ENCODE measurements at places on chromosomes 4 and X.

GRCh38 chrX:139642241-139642927, 65.6 kb downstream of the MCF2 start:
- DNase-seq: no peak

DNA sequence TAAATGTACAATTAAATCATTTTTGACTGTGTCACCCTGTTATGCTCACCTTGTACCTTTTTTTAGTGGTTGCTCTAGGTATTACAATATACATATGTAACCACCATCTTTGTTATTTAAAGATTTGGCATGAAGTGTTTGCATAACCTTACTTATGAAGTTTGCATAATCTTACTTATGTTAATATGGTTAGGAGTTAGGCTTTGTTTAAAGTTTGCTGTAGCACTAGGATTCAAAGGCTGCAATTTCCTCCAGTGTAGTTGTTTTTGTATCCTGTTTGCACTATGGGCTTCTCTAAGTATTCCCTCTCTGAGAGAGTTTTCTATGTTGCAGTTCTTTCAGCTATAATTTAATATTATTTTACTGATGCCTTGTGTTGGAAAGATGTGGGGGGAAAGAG, 15.0 kb upstream of the GSPT2 start:
- no peak for DNase-seq

- DNase-seq: no peak
These were observed 229.0 kb downstream of the UGT8 start for GRCh38 chr4:114827651-114828050.

DNA sequence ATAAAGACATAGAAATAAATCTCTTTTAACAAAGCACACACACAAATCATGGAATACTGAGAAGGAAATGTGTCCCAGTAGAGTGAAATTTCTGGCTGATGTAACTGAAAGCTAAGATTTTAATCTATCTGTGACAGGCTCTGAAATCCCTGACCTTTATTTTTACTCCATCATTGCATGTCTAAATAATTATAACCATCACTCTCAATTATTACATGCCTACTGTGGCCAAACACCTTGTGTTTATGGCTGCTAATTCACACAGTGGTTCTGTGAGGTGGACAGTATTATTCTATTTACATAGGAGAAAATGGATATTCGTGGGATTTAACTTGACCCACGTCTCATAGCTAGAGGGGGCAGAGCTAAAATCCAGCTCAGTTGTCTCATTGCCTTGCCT, 438.1 kb downstream of the TLL1 start:
- no peak for DNase-seq

- no peak for DNase-seq
These were observed 954.3 kb downstream of the PCDH7 start for GRCh38 chr4:31674313-31674947.

- no peak for DNase-seq
These were observed 30.0 kb upstream of the GALNT7 start for GRCh38 chr4:173138624-173139023.

GRCh38 chr4:168883513-168883912, 126.5 kb downstream of the CBR4 start:
- DNase-seq: no peak

DNA sequence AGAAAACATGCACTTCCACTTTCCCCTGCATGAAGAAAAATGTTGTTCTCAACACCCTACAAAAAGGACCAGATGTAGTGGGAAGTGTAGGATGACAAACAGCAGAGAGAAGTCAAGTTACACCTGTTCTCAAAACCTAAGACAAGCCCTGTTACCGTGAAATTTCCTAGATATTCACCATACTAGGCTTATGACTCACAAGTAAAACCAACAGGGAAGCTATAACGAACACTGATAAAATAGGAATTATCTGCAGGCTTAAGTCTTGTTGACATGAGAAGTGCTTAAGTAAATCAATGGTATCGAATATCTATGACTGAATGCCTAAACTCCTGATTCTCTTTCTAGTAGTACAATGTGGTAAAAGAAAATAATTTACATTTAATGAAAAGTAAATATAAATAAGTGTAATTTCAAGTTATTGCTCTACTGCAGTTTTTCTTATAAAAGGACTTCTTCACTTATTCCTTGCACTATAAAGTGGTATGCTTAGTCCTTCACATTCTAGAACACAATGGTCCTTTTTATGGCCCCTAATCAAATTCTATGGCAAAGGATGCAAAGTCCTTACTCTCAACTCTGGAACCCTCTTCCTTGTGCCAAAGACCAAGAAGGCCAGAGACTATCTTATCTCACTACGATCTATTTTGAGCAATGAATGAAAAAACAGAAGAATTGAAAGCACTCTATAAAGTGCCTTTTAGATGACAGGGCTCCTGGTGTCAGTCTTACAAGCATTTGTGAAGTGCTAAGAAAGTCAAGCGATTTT, 19.6 kb downstream of the AP1S2 start:
- no peak for DNase-seq

DNA sequence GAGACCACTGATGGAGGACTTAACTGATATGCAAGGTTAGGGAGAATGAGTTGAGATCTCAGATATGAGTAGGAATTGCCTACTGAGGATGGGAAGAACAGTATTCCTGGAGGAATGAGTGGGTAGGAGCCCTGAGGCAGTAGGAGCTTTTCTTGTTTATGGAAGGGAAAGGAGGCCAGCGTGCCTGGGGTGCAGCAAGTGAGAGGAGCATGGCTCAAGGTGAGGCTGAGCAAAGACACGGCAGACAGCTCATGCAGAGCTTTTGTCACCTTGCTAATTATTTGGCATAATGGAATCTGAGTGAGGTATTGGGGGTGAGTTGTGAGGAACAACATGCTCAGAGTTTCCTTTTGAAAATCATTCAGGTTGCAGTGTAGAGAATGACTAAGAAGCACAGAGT, 65.3 kb upstream of the IBSP start:
- no peak for DNase-seq

- no peak for DNase-seq
These were observed 66.2 kb downstream of the NCAPG start for GRCh38 chr4:17876943-17877342.

DNA sequence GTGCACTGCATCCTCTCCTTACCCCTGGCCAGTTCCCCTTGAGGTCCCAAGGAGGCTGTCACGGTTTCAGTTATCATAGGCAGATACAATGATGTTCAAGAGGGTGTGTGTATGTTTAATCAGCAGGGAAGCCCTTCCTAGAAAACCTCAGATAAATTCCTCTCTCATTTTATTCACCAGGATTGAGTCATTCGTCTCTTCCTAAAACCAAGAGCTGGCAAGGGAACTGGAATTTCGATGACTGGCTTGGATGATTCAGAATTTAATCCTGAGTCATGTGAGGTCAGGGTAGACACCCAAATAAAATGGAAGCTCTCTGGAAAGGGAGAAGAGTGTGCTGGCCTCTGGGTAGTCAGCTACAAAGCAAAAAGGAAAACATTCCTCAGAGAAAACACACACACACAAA, 106.2 kb upstream of the RAPGEF2 start:
- no peak for DNase-seq

DNA sequence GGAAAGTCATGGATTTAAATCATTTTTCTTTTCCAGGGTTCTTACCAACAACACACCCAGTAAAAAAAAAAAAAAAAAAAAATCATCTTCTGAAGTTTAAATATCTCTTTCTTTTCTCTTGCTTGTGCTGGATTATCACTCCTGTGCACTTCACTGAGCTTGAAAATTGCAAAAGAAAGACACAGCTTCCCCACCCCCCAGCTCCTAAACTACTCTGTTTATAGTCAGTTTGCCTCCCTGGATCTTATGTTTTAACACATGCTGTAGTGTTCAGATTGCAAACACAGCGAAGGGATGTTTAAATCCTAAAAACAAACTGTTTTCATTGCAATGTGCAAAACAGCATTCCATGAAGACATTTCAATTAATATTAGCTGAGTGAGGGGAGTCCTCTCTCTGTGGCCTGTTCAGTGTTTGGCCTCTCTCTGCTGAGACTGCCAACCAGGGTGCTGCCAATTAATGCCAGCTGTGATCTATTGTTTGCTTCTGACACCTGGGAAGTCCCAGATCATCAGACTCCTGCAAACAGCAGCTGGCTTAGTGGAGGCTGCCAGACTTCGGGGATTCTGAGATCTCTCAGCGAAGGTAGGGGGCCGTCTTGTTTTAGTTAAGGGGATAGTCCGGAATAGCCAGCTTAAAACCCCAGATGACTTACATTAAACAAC, 171.1 kb upstream of the PITX2 start:
- DNase-seq: no peak

GRCh38 chr4:73103799-73104503, 34.4 kb upstream of the COX18 start:
- no peak for DNase-seq

GRCh38 chrX:66043584-66043983, 3.7 kb upstream of the VSIG4 start:
- DNase-seq: no peak

GRCh38 chrX:18578546-18578945, 93.4 kb downstream of the RS1 start:
- no peak for DNase-seq

DNA sequence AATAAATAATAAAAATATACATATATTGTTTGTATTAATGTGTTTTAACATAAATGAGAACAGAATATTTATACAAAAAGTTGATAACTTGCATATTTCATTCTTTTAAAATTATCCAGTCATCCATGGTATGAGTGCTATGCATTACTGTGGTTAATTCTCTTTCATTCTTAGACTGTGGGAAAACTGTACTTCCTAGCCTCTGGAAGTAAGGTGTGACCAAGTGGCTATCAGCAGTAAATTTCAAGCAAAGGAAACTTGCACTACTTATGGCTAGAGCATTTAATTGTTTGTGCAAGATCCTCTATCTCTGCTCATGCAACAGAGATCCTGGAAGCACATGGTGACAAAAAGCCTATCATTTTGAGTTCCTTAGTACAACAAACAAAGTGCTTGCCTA, 1054.5 kb upstream of the PABPC4L start:
- no peak for DNase-seq

Data from activated CD8-positive, alpha-beta memory T cell treated with anti-CD3 and anti-CD28 coated beads for 1 hour (primary cell).